ENCODE measurements at places on chromosomes 3 and 15.

DNA sequence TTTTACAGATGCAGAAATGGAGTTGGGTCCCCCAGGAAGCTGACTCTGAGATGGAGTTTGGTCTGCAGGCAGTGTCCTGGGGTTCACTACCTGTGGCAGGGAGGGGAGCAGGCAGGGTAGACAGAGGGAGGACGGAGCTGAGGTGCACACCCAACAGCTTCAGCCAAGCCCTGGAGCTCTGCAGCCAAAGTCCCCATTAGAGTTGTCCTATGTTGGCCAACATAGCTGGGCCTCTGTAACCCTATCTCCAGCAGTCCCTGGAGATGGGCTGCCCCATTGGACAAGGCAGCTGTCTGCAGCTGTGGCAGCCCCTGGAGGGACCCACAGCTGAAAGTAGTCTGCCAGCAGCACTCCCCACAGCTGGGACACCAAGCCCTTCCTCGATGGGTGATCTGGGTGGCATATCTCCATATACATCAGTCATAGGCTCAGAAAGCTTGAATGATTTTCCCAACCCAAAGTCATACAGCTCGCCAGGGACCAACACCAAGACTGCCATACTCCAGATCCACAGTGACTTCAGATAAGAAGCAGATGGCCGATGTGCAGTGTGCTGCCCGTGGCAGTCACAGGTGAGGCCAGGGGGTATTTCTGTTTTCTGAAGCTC, 31.9 kb downstream of the STARD5 start:
- no peak for DNase-seq

DNA sequence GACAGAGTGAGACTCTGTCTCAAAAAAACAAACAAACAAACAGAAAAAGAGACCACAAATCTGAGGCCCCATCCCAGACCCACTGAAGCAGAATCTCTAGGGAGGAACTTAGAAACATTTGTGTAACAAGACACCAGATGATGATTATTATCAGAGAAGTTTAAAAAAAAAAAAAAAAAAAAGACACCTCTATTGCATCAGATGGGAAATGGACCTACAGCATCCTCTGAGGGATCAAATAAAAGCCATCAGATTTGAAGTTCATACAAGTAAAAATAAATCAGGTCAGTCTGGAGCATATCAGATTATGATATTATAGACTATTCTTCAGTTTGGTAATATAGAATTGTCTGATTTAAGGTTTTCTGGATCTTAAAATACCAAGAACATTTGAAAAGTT, 21.9 kb upstream of the LIPC start:
- DNase-seq = no peak

GRCh38 chr3:72694398-72694797, 153.8 kb downstream of the SHQ1 start:
- DNase-seq = peak; percentile 85

- DNase-seq = no peak
Measured at GRCh38 chr3:128965280-128965679, 28.6 kb downstream of the CFAP92 start.

- DNase-seq = no peak
Measured at GRCh38 chr3:139491027-139491700, 14.8 kb upstream of the RBP2 start.

- DNase-seq = no peak
Measured at GRCh38 chr3:193711166-193711485, 118.1 kb downstream of the OPA1 start.

- DNase-seq = no peak
Measured at GRCh38 chr3:89446593-89446992, 339.2 kb downstream of the EPHA3 start.

DNA sequence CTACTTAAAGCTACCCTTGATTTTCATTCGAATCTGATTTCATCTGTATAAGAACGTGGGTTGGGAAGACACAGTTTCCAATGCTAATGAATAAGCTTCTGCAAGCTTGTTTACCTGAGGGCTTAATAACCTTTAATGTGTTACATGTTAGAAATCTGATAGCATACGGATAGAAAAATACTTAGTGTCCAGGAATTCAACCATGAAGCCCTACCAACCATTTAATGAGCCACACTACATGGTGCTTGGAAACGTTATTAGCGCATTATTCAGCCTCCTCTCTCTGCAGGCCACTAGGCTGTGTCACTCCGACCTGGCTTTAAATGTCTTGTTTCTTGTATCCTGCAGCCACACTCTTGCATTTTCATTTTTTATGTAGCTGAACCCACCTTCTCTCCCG, 1.6 kb downstream of the FAM81A start:
- no peak for DNase-seq

DNA sequence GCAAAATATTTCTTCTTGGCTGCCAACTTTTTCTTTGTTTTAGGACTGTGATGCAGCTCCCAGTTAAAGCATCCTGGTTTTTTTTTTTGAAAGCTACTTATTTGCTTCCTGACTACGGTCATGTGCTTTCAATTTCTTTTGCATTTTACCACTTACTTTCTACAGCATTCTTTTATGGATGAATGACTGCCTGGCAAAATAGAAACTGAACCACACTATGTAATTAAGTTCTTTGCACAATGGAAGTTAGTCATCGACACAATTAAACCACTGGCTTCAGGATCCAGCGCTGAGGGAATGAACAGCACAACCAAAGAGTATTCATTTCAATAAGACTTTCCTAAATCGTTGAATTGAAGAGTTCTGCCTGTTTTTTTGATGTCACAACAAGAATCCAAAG, 82.2 kb upstream of the EPHA3 start:
- DNase-seq = no peak
